ENCODE measurements at places on chromosomes 12 and 14.

DNA sequence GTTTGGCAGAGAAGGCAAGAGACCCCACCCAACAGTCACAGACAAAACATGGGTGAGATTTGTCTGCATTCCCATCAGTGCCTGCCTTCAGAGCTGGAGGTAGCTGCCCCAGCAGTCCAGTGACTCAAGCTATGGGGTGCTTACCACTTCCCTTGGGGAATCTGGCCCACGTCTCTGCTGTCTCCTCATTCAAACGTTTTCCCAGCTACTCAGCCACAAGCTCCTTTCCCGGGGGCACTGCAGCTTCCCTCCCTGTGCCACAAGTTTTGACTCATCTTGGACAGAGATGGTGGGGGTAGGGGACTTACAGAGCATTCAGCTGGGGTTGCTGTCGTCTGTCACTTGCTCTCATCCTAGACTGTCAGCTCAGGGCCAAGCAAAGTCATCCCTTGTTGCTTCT lies 66.6 kb downstream of the FBXL14 start:
- peak; percentile 29 for DNase-seq

DNA sequence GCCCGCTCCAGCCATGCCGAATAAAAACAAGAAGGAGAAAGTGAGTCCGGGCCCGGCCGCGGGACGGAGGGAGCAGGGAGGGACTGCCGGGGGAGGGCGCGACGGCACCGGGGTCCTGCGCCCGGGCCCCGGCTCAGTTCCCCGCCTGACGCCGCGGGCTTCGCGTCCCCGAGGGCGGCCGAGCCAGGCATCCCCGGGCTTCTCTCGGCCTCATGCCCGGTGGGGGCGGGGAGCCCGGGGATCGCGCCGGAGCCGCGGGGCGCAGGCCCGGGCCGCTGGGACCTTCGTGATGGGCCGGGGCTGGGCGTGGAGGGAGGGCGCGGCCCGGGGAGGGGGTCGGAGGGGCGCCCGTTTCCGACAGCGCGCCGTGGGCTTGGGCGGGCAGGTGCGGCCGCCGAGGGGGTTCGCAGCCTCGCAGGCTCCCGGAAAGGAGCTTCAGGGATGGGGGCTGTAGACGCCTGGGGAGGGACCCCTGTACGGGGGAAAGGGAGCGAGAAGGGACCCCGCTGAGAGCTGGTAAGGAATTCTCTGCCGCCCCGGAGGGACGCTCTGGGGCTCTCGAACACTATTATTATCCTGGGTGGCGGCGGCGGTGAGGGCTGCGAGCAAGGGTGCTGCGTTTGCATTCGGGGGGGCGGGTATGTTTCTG lies 496 bp downstream of the PPP2R5C start:
- peak; percentile 22 for DNase-seq

DNA sequence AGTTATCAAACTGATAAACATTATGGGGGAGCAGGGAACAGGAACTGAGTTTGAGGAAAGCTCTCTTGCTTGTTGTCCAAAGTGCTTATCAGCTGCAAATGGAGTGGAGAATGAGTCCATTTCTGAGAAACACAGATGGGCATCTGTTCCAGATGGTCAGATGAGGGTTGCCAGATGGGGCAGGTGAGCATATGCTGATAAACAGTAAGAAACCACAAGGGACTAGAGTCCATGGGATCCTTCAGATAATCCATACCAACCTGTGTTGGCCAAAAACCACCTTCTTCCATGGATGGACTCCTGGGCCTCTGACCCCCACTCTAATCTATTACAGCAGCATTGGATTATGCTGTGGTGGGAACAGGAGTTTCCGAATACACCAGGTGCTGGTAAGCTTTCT lies 38.3 kb downstream of the GNS start:
- no peak for DNase-seq

GRCh38 chr14:71400871-71401321 lies 493.6 kb downstream of the PCNX1 start:
- DNase-seq, result peak; percentile 35

- DNase-seq, result no peak
Measured at GRCh38 chr12:6321905-6322304, 11.4 kb downstream of the PLEKHG6 start.

- DNase-seq, result no peak
Measured at GRCh38 chr14:34569750-34570149, 30.2 kb upstream of the EAPP start.

GRCh38 chr12:60421741-60422140 lies 825.9 kb downstream of the SLC16A7 start:
- no peak for DNase-seq

DNA sequence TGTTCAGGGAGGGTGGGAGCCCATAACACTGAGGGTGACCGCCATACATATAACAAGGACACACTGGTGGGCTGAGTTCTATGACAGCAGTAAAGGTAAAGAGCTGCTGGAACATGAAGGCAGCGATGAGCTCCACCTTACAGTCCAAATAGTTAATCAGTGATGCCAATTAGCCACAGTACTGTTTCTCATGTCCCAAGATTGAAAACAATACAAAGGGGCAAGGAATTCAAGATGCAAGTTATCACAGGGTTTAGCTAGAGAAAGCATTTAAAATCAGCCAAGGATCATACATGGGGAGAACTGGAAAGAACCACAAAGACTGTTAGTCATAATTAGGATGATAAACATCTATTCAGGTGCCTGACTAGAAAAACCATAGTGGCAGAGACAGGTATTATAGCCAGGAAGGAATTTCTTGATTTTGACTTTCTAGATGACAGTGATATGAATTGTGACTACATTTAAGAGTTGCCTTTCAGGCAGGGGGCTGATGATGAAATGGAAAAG lies 221.2 kb downstream of the SLC2A13 start:
- no peak for DNase-seq

DNA sequence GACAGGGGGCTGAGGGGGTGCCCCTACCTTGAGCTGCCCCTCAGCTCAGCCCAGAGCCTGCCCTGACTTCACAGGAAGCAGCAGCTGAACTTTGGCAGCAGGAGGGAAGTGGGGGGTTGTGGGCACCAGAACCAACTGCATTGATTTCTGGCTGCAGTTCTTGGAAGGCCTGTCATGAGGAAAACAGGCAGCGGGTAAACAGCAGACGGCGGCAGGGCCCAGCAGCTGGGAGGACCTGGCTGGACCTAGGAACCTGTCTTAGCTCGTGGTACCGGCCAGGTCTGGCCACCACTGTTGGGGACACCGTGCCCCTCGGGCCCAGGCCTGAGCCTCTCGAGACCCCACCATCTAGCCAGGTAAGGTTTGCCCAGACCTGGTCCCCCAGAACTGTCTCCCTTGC lies 154.2 kb upstream of the MYL2 start:
- DNase-seq, result no peak

DNA sequence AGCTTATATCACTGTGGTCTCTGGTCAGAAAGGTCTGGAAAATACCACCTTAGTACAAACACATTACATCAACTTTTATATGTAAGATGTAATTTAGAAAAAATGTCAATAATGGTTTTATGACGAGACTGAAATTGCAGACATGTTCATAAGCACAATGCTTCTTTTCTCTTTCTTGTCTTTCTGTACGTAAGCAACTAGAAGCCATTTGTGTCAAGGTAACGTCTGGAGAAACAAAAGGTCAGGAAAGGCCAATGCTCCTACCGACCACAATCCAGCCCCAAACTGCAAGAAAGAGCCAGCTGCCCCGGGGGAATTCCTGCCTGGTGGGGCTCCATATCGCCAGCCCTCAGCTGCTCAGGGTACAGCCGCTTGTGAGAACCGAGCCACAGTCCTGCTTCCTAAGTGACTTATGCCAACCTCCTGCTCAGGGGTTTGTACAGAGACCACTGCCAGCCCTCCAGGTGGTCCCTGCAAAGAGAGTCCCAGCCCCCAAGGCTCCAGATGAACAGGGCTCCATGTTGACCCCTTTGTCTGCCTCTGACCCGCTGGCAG lies 6.3 kb downstream of the ZNF839 start:
- no peak for DNase-seq

- peak; percentile 11 for DNase-seq
Measured at GRCh38 chr14:39138440-39138839, 24.3 kb downstream of the GEMIN2 start.

DNA sequence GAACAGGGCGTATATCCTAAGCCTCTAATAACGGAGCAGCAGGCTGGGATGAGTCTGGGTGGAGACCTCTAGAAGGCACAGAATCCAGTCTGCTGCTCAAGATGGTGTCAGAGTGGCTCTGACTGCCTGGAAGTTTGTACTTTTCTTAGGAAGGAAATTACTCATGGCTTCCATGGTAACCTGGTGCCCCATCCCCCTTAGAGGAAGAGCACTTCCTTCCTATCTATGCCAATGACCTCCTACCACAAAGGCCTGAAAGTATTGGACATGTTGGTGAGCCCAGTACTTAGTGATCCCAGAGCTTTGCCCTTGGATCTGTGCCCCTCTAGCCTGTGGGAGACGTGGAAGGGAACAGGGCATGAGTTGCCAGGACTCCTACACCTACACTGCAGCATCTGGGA lies 1.5 kb downstream of the BATF start:
- no peak for DNase-seq

All from cardiac muscle cell (in vitro differentiated cells and primary cell).